ENCODE measurements at places on chromosomes 2 and 18.

DNA sequence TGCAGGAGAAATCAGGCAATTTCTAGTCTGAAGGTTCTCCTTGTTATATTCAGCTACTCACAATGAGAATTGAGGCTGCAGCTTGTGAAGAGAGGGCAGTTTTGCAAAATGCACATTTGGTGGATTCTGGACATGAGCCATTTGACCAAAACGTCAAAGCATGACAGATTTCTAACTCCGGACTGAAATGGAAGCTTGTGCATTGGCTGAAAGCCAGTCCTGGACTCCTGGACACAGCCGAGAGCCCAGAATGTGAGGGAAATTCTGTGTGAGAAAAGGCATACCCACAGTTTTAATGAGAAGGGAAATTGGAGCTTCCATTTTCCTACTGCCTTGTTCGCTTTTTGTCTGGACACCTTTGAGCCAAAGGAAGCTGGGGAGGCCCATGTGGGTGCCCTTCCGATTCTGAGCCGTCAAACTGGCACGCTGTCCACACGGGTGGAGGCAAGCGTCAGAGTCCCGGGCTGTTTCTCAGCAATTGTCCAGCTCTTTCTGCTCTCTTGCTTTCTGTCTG, 23.7 kb upstream of the ROCK2 start:
- no peak for DNase-seq

DNA sequence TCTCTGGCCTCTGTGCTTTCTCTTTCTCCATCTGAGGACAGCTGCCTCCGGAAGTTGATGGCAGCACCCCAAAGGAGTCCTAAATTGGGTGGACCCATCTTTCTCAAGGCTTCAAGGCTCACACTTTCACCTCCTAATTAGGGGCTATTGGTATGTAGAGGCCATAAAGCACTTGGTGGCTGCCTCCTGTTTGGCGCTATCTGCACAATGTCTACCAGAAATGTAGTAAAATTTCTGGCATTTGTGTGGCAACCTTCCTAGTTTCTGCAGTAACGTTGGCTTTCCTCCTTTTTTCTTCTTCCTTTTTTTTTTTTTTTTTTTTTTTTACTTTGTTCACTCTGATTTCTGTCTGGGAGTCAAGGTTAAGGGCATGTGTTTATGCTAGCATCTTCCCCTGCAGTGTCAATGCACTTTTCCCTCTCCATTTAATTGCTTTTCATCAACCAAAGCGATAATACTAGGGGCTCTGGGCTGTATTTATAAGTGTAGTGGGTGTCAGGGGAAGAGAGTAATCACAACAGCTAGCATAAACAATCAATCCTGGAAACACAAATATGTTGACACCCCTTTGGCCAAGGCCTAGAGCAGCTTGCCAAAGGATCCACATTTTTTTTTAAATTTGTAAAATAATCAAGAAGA, 86.0 kb downstream of the TACR1 start:
- no peak for DNase-seq

GRCh38 chr2:37306024-37306423, 18.6 kb downstream of the PRKD3 start:
- no peak for DNase-seq

DNA sequence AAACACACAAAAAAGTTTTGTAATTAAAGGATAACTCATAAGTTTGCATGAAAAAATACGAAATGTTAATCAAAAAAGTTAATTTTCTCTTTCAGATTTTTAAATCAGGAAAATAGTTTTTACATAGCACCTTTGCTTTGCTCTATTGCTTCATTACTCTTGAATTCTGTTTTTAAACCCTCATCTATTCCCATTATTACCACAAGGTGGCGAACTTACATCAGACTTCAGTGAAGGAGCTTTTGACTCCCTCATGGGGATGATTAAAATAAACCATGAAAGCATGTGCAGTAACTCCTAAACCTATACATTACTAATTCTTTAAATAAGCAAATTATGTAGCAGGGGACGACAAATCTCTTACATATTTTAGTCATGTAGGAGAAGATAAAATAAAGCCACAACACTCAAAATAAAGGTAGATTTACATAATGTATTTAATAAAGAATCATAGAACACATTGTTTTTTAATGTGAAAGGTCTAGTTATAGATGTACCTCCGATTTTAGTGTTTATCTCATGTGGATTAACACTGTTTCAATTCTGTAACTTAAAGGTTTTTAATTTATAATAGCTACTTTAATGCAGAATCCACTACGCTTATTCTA, 105.2 kb downstream of the NETO1 start:
- DNase-seq, result peak; percentile 9

DNA sequence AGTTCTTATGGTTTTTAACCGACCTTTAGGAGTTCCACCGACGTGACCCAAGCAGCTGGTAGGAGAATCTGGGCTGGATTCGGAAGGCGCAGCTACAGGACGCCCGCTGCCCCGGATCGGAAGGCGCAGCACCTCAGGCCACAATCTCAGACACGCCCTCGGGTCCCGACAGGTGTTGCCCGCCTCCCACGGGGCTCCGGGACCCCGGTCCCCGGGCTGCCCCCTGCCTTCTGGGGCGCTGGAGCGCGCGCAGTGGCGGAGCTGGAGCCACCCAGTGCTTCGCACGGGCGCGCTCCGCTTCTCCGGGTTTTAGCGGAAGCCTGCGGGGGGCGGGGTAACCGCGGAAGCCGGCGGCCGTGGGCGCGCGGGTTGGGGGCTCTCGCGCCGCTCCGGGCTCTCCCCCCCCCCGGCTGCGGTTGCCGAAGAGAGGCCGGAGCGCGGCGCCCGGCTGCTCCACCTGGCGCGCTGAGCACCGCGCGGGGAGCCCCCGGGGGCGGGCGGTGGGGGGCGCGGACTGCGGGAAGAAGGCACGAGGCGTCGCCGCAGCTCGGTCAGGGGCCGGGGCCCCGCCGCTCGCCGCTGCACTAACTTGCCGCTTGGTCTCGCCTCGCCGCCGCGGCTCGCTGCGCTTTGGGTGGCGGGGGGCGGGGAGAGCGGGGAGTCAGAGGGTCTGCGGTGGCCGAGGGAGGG, 718.8 kb downstream of the DPP10 start:
- peak; percentile 32 for DNase-seq

- DNase-seq, result no peak
These were observed 54.4 kb downstream of the RHBDD1 start for GRCh38 chr2:226890286-226890685.

GRCh38 chr2:240614391-240614790, 10.9 kb upstream of the GPR35 start:
- DNase-seq, result no peak

DNA sequence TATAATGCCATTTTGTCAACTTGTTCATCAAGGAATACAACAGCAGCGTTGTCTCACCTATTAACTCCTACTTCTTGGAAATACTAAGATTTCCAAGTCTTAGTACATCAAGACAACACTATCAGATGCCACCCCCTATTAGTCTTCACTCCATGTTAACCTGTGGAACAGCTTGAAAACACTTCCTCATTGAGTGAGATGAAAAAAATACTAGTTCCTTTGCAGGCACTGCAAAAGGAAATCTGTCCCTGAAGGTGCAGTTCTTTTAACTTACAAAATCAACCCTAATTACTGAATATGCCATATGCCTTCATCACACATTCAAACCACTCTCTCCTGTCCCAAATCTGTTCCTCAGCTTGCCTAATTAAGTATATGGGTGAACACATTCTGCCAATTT, 4.0 kb downstream of the CWC22 start:
- no peak for DNase-seq

DNA sequence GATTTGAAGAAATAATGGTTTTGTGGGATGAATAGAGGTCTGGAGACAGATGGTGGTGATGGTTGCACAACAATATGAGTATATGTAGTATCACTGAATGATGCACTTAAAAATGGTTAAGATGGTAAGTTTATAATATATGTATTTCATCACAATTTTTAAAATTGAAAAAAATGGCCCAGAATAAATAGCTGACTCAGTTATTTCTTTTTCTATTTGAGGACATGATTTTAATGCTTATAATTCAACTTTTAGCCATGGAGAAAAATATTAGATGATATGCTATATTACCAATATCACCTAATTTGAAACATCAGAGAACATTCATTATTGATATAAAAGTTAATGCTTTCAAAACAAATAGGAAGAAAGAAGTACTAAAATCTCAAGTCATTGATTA, 339.8 kb upstream of the LINC00305 start:
- DNase-seq, result no peak

DNA sequence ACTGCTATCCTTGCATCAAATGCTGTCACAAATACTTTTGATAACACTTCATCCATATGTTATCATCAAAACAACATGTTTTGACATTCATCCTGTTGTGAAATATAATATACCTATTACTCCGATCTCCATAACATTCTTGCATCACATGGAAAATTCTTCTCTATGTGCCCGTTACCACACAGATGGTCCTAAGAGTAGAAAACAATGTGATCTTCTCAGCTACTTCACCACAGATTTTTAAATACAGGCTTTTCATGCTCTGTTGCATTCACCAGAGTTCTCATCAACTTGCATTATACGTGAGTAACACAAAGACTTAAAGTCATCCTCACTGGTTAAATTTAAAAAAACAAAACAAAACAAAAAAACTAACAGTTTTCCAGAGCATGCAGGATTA, 1603.3 kb upstream of the ZEB2 start:
- DNase-seq, result no peak

DNA sequence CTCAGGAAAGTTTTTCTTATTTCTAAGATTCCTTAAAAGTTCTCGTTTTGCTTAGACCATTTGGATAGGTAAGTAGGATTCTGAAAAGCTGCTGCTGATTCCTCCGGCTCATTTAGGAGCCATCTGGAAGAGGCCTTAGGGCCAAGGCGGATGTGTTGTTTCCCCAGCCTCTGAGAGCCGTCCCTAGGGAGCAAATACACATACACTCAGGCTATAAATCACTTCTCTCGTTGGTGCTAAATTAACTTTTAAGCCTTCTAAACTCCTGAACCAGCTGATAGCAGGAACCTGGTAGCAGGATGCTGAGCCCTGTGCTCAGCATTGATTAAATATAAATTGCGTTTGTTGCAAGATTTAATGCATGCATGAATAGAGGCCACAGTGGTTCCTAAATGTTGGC, 109.8 kb downstream of the ADCYAP1 start:
- no peak for DNase-seq

DNA sequence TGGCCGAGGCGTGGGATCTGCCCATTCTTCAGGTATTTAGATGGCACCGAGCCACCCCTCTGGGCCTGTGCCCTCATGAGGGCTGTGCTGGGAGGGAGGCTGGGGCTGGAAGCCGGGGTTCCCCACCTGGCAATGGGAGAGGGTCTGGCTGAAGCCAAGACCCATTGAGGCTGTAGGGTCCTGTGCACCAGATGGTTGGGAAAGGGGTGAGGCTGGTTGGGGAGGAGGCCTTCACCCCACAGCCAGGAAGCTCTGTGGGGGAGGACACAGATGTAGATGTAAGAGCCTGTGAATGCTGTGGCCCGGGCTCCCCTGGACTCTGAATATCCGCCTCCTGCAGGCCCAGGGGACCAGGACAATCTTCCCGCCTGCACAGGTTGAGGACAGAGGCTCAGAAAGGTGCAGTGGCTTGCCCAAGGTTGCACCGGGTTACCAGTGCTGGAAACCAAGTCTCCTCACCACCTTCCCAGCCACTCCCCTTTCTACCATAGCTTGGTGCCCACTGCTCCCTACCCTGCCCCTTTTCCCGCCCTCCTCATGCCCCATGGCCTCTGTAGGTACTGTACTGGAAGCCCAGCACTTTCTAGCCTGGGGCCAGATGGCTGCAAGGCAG, 49.7 kb downstream of the PDCL3 start:
- no peak for DNase-seq

DNA sequence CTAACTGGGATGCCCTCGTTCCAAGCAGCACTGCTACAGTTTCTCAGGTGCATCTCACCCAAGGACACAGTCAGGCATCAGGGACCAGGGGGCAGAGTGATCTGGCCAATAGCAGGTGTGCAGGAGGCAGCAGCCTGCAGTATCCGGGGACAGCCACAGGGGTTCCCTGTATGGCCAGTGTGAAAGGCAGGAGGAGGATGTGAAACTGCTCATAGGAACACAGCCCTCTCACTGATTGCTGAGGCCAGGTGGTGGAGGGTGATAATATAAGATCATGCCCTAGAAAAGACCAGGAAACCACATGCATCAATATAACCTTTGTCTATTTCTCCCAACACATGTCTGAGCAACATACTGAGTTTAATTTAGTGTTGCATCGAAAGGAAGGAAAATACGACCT, 112.7 kb upstream of the TACR1 start:
- DNase-seq, result no peak

DNA sequence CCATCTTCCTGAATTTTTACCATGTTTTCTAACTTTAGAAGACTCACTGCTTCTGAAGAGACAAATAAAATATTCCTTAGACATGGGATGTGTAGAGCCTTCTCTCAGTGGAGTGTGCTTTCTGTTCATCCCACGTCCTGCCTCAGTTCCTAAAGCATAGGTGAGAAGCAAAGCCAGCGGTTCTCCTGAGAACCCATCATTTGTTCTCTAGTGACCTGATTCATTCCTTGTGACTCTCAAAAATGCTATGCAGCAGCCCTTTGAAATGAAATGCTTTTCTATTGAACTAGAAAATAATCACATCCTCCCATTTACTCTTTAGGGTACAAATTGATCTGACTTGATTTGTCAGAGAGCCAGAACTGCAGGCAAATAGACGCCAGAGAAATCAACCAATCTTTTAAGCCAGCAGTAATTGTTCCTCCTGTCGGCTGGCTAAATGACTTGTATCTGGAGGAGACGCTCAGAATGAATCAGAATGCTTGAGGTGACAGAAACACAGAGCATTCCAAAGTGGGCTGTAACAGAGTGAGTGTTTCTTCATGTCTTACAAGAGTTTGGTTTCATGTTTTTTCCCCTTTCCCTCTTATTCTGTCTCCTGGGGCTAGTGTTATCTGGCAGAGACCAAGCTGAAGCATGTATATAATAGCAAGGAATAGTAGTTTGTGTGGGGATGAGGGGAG, 81.3 kb upstream of the TMEM178A start:
- no peak for DNase-seq

DNA sequence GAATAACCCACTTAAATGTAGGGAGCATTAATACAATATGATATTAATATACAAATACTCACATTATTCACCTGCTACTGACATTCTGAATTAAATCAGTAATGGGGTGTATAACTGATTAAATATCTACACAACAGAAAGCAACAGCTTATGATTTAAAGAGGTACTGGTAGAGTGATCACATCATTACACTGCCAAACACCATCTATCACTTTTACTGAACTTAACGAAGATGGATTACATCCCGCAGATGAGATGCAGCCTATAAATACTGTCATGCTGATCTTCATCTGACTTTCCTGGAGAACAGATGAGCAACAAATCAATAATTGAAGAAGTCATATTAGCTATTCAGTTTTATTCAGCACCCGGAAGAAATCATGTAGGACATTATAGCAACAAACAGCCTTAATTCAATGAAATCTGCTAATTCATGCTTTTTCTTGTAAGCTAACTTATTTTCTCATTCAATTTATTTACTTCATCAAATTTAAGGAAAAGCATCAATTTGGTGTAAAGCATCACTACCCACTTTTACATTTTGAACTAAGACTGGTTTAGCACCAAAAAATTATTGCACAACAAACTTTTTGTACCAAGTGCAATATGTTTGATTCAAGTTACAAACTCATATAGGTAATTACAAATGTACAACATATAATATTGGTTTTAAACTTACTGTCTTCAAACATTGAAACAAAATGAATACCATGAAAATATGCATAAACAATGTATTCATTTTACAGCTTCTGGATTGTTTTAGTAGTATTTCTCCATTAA, 1509.0 kb downstream of the LRP1B start:
- DNase-seq, result no peak

Measured in frontal cortex (tissue), 4 donors.